ENCODE measurements at places on chromosomes 2 and 18. TPM values are rescaled to one million over a fixed set of nuclear protein-coding genes. Genes with fewer than 3 reads are reported as not detected.

The CENPA gene
- not detected for total RNA-seq

GRCh38 chr18:14086458-14087231, 45.6 kb downstream of the ZNF519 start:
- DNase-seq = no peak

DNA sequence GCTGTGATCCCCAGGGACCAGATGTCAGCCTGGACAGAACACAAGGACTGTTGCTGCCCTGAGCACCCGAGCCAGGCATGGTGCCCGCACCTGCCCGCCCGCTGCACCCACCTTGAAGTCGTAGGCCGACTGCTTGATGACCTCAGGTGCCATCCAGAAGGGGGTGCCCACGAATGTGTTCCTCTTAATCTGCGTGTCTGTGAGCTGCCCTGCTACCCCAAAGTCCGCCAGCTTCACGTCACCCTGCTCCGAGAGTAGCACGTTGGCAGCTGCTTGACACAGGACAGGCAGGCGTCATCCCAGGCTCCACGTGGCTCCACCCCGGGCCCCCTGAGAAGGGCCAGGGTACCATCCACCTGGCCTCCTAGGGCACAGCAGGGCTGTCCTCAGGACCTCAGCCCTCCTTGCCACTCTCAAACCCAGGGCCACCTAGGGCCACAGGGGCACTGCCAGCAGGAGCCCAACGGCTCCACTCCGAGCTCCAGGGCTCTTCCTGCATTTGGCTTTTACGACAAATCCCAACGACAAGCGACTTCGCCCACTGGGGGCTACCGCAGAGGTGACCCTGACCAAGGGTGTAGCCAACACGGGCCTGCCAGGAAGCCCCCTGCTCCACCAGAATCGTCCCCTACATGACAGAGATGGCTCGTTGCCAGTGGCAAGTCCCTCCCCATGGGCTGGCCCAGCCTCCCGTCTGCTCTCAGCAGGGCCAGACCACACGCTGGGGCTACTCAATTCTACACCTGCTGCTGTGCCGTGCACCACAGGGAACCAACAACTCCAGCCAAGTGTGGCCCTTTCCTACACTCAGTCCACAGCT, 9.0 kb downstream of the STK25 start:
- no peak for DNase-seq

DNA sequence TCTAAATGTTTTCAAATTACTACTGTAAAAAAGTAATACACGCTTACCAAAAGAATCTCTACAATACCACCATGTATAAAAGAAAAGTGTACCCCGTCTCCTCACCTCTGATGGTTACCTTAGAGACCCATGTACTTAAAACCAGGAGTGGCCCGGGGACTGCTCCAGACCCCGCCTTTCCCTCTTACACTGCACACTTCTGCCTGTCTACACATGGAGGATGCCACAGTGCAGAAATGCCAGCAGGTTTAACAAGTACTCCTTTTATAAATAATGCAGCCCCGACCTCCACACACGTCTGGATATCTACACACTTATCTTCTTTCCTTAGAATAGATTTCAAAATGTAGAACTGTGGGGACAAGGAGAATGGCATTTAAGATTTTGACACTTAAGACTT, 5.3 kb downstream of the HDAC4 start:
- DNase-seq = no peak

- no peak for DNase-seq
Observed at GRCh38 chr2:179250848-179251504, 13.7 kb downstream of the SESTD1 start.
